ENCODE measurements at places on chromosomes 1 and 21.

GRCh38 chr1:162943622-162944021 lies 82.6 kb upstream of the CCDC190 start:
- DNase-seq, result no peak

GRCh38 chr1:159473335-159473734 lies 33.8 kb downstream of the OR10J1 start:
- no peak for DNase-seq

GRCh38 chr1:154744352-154745035 lies 125.6 kb downstream of the KCNN3 start:
- no peak for DNase-seq

DNA sequence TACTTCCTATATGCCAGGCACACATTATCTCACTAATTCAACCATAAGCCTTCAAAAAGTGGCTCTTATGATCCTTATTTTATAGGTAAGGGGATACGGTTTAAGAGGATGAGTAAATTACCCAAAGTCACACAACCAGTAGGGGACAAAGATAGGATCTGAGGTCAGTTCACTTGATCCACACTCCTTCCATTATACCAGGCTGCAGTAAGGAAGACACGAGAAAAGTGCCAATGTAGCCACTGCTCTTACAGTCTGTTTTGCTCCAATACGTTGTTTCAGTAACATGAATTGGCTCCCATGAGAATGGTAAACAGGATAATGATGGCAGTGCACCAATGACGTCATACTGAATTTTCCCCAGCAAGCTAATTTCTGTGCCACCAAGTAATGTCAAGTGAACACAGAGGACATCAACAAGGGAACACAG lies 15.4 kb upstream of the GUCA2A start:
- no peak for DNase-seq

GRCh38 chr1:183869664-183870063 lies 64.7 kb downstream of the RGL1 start:
- no peak for DNase-seq

DNA sequence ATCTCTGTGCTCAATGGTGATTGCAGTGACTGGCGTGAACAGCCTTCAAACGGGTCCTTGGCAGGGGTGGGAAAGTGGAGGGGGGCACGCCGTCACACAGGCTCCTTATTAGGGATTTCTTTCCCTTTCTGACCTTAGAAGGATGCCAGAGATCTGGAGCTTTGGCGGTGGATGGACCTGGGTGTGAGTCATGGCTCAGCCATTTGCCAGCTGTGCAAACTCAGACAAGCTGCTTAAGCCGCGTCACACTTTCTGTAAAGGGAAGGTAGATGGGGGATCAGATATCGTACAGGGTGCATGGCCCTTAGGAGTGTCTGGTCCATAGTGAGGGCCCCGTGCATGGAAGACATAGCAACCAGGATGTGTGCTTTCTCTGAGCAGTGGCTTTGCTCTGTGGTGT lies 48.3 kb upstream of the C1orf174 start:
- DNase-seq, result no peak

GRCh38 chr1:1281533-1282321 lies 1.5 kb downstream of the SCNN1D start:
- no peak for DNase-seq

DNA sequence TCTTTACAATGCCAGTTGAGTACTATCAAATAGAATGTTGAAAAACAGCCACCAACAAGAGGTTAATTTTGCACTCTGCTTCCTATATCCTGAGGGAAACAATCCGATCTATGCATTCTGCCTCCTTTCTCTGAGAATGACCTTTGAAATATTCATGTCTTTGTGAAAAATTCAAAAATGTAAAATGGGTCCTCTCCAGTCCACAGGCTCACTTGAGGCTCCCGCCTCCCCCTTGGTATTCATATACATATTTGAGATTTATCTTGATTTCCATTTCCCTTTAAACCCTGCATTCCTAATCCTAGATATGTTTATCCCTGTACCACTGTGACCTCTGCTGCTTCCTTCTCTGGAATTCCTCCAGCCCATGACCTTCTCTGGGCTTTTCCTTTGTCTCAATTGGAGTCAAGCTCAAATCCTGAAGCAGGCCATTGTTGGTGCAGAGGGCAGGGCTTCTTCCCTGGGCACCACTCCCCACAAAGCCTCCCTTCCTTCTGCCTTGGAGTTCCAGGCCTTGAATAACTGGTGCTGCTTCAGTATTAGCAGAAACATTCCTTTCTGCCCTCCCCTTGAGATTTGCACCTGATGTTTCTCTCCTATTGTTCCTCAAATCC lies 296.8 kb downstream of the PBX1 start:
- DNase-seq, result no peak

DNA sequence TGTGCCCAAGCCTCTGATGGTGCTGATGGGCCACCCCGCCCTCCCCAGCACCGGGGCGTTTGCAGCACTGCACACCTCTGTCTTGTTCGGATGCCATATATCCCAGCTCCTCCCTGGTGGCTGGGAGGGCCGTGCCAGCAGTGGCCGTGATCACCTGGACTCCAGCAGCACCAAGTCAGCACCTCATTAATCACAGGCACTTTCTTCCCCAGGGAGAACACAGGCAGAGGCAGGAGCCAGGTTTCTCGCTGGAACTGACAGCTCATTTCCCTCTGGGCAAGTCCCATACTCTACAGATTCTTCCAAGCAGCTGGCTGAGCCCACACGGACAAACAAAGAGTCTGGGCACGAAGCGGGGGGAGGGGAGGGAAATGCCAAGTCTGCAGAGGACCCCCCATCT lies 141.7 kb upstream of the EDN2 start:
- DNase-seq, result no peak

DNA sequence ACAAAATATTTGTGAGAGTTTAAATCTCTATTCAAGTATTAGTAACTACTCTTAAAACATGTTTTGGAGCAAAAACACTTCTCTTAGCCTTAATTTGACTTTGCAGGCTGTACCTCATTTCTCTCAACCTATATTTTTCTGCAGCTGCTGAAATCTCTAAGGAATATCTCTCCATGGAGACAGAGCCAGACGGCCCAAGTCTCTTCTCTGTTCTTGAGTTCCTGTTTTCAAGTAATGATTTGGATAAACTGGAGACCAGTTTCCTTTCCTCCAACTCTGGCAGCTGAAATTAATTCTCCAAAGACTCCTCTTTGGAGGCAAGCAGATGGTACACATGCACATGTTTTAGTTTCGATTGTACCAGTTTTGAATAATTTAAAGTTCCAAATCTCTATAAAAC lies 659.7 kb upstream of the NEGR1 start:
- no peak for DNase-seq

DNA sequence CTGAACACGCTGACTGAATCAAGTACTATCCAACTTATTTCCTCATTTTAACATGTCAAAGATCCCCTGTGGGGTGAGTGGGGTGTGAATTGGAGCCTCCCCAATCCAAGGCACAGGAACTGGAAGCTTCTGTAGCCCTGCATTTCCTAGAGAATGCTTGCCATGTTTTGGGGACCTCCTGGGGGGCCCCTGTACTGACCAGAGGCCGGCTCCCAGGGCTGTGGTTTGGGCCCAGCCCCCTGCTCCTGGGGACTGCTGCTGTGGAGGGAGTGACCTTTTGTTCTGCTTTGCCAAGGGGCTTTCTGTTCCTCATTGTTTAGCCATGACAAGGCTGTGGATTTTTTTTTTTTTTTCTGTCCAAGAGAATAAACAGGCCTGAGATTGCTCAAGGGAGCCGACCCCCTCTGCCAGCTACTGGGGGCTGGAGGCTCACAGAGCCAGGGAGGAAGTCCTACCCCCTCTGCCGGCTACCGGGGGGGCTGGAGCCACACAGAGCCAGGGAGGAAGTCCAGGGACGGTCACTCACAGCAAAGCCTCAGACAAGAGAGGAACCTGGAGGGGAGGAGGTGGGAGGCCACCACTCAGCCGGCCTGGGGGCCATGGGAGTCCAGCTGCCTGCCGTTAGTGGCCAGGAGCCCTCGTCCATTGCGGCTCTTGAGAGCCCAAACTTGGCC lies 17.4 kb downstream of the TNFRSF1B start:
- DNase-seq, result no peak

- DNase-seq, result no peak
Observed at GRCh38 chr1:226989085-226989920, 49.2 kb downstream of the COQ8A start.

DNA sequence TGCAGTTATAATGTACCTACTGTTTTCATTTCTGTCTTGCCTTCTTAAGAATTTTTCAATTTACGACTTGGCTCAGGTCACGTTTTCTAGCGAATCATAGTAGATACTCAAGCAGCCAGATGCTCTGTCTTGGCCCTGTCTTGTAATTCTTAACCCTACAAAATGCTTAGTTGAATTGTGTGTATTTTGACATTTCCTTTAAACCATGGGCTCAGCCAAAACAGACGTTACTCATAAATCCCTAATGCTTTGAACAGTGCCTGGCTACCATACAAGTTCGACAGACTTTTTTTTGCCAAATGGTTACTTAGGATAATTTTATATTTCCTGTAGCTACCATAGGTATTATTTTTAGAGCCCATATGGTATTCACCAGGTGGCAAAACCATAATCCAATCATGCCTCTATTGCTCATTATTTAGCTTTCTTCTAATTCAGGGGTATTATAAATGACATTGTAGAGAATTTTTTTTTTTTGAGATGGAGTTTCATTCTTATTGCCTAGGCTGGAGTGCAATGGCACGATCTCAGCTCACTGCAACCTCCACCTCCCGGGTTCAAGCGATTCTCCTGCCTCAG lies 54.3 kb downstream of the KCNK1 start:
- no peak for DNase-seq

GRCh38 chr1:26862781-26863684 lies at the start of gene SFN:
SFN (plus strand) TSS chr1:26863149; CDS start chr1:26863213, 64 bp downstream.
- DNase-seq, result peak; percentile 71

DNA sequence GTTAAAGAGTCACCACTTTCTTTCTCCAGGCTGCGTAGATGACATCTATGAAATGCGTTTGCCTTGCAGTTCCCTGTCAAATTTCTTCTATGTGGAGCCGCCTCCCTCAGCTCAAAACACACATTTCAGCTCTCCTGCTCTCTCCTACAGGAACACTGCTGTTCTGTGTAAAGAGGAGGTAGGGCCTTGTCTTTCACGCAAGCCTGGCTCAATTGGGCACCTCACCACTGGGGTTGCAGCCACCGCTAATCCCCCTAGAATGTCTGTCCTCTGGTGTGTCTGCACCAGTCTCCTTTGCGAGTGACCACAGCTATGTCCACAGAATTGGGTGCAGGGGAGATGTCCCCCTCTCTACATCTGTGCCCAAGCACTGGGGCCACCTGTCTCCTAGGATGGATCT lies 31.8 kb upstream of the CFHR4 start:
- no peak for DNase-seq

DNA sequence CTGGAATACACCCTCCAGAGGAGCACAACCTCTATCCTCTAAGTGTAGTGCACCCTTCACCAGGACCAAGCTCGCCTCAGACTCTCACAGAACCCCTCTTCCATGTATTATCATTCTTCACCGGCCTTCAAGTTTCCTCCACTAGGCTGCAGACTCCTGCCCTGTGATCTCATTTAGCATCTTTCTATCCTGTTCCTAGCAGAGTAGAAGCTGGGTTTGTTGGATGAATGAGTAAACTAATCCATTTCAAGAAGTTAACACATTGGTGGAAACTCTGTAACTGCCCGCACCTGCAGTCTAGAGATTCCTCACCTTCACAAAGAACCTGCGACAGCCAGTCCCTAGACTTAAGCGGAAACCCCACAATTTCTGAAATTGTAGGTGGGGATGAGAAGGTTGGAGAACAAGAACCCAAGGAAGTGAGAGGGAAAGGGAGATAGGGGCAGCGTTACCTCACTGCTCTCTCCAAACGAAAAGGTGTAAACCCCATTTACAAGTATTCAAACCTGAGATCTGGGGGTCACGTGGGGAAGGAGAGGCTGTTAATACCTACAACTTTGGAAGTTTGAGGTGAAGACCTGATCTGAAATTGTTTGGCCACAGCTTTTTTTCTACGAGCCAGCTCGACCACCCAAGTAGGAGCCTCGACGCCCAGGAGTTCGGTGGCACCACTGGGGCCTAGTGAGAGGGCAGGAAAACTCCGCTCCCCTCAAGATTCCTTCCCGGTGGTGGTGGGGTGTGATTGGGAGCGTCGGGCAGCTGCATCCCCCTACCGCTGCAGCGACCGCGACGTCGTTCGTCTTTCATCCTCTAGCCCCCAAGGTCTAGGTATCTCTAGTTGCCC lies 1.2 kb downstream of the PTPN14 start:
- DNase-seq, result no peak

DNA sequence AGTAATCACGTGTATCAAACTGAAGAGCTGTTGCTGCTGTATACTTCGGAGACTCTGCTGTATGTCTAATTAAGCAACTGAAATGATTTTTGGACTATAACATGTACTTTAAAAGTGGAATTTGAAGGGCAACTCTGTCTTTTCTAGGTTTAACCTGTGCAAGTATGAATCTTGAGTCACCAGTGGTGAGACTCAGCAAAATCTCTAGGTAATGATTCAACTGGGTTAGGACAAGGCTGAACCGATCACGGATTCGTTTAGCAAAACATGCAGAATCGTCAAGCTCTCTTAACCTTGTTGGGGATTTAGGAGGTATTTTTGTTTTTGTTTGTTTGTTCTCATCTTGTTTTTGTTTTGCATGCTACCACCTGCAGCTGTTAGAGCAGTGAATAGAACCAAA lies 149.6 kb downstream of the CYYR1 start:
- DNase-seq, result no peak

DNA sequence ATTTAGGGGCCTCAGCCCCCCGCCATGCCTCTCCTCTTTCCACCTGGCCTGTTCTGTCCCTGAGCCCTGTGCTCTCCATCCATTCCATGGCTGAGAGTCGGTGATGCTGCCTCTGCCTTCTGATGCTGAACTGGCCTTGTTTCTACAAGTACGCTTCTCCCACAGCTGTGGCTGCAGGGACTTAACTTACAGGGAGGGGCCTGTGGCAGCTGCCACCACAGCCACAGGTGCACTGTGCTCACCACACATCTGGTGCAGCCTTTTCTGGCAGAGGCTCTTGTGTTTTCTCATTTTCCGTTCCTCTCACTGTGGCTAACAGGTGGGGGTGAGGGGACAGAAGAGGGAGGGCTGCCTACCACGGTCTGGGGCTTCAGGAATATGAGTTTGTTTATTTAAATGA lies 4.2 kb downstream of the FMO1 start:
- DNase-seq, result no peak

- DNase-seq, result peak; percentile 99
Observed at GRCh38 chr1:210232511-210233215, at the start of gene SERTAD4. SERTAD4 (plus strand) TSS chr1:210232796; CDS start chr1:210237961, 5,165 bp downstream.

DNA sequence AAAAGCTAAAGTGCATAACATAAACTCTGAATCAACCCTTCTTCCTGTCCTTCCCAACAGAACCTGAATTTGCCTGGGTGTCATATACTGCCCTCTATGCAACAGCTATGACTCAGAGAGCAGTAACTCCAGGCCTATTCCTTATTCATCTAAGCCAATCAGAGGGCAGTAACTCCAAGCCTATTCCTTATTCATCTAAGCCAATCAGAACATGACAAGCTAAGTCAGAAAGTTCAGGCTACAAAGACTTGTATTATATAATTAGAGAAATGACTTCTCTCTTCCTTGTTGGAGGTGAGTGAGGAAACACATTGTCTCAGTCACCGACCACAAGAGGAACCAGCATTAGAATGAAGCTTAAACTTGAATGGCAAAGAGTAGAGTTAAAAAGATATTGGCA lies 26.2 kb upstream of the TADA1 start:
- no peak for DNase-seq

- no peak for DNase-seq
Observed at GRCh38 chr1:38819516-38819915, 40.1 kb downstream of the RRAGC start.

- no peak for DNase-seq
Observed at GRCh38 chr21:34004974-34005373, 68.4 kb upstream of the MRPS6 start.

Data from NCI-H1048 (cell line).